ENCODE measurements at places on chromosomes 11 and 22.
A peak's percentile ranks its signal among the peaks of the same experiment; 100 is the strongest.

DNA sequence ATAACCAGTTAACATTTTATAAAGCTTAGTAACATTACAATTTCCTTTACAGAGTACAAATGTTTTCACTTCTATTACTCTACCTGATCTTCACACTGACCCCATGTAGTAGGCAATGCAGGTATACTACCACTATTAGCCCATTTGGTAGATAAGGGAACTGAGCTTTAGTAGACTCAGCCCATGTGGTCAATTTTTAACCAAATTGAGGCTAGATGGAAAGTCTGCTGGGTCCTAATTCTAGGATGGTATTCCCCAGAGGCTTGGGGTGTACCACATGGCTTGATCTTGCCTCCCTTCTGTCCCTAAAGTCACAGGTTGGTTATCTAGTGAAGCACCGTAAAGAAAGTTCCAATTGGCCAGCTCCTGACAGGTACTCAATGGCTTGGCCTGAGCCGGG is 48.2 kb downstream of the NRXN2 start:
- no peak for DNase-seq

DNA sequence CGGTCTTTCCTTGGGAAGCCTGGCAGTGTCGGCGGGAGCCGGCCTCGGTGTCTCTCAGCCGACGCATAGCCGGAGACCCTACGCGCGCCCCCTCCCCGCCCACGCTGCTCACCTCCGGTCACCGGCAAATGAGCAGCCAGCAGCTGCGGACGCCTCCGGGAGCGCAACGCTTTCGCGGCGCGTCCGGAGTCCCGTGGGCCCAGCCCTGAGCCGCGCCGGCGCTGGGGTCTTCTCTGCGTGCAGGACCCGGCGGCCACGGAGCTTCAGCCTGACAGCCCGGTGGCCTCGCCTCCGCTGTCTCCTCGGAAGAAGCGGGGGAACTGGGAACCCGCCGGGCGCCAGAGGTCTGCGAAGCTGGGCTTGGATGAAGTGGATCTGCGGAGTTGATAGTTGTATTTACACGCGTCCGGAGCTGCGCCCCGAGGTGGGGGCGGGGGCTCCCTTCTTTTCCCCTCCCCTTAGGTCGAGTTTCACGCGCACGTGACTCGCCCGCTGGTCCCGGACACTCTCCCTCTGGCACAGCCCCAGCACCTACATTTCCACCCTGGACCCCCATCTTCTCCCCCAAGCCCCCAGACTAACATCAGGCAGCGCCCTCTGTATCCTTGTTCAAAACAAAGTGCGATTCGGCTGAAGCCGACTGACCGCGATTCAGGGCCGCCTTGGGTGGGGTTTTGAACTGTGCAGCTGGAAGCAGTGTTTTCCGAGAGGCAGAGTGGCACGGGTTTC is at the start of gene SLC43A1:
Gene SLC43A1 (minus strand): TSS at position 371 of the 729 bp plus-strand sequence. CDS start 1,591 bp downstream, outside the sequence.
- DNase-seq, result peak; percentile 70

DNA sequence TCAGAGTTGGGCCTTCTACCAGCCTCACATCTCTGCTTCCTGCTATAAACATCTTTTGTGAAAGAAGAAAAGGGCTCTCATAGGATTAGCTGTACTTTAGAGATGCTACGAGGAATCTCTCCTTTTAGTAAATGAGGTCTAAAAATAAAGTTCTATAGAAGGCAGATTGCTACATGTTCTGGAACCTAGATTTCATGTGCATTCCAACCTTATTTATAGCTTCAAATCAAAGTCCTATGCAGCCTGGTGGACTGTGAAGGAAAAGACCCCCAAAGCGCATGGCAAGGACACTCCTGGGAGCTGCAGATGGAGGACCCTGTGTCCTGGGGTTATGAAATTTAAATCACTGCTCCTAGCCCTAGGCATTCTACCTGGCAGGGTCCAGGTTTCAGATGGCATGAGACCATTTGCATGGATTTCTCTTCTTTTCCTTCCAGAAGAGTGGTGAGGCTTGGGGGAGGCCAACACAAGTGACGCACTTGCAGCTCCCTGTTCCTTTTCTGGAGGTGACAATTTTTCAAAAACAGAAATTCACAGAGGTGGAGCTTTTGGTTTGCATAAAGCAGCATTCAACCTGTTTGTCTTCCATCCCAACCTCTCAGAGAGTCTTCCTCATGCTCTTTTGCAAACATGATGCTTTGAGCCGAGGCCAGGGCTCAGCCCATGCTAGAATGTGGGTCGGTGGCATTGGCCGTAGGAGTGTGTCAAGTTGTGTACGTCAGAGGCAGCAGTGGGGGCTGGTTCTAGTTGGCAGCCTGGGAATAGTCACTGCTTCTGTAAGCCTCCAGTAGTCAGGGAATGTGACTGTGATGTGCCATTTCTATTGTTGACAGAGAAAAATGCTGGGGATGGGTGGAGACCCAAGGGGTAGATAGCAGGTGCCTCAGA is 6.3 kb downstream of the CRY2 start:
- DNase-seq, result peak; percentile 78

DNA sequence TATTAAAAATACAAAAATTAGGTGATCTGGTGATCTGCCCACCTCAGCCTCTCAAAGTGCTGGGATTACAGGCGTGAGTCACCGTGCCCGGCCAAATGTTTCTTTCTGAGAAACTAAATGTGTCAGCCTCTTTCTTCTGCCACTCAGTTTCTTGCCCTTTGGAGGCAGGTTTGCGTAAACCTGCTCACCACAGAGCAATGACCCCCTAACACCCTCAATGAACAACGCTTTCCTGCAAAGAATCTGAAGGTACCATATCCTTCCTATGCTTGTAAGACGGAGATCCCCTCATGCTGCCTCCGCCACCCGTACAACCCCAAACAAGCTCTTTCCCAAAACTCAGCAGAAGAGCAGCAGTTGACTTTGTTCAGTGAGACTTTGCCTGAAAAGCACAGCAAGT is 38.7 kb upstream of the TTLL12 start:
- no peak for DNase-seq

- DNase-seq, result no peak
These were observed 50.5 kb downstream of the CLTCL1 start for GRCh38 chr22:19240813-19241592.

GRCh38 chr11:27757953-27758352 is 57.7 kb upstream of the BDNF start:
- DNase-seq, result no peak

DNA sequence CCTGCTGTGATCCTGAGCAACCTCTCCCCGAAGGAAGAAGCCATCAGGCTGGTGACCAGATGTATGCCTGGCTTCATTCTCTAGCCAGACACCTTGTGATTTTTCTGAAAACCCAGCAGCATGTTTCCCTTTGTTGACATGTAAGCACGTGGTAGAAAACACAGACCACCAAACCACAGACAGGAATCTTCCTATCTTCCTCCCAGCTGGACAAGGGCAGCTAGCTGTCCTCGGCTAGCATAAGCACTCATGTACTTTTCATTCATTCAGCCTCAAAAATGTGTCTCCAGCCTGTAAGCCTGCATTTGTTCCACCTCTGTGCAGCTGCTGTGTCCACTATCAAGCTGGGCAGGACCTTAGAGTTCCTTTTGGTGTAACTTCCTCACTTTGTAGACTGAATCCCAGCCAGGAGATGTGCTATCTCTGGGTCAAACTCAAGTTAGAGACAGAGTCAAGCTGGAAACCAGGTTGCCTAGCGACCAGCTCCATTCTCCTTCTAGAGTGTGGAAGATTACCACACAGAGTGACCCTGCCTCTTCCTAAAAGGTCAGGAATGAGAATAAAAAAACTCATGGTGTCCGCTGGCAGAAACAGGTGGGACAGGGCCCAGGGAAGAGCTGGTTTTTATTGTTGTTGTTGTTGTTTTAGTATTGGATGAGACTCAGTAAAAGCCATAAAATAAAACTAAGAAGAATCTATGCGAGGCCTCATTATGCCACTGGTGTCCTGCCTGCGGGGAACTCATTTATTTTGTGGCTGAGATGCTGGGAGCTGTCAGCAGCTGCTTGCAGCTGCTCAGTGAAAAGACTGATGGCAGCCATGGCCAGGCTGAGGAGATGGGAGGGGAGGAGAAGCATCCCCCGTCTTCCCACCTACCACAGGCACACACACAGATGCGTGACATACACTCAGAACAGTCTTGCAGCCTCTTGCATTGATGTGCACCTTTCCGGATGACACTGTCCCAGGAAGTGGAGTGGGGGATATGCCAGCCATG is 7.4 kb upstream of the CLMP start:
- no peak for DNase-seq

GRCh38 chr11:45817191-45817590 is 12.2 kb downstream of the SLC35C1 start:
- no peak for DNase-seq

DNA sequence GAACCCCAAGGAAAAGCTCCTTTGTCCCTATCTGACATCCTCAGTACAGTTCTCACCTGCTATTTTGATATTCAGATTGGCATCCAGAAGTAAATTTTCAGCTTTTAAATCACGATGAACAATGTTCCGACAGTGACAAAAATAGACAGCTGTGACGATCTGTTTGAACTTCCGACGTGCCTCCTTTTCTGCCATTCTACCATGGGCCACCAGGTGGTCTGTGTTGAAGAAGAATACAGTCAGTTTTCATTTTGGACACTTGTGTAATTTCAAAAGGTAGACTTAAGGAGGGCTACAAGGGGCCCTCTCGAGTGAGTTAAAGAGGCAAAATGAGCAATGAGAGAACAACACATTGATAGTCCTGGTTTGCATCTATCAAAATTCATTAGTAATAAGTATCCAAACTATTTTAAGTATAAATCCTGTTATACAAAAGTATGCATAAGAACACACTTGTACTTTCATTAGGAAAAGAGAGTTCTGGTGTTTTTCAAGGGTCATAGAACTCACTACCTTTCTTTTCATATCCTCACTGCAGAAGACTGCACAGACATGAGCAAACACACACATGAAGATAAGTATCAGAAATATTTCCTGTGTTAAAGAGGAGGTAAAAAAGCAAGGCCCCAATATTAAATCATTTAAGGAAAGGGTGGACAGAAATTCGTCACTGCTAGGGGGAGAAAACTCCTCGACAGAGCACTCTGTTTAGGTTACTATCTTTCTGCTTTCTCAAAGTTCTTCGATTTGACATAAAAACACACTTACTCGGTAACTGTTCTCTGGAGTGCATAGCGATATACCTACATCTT is 89.9 kb upstream of the APOA1 start:
- no peak for DNase-seq

DNA sequence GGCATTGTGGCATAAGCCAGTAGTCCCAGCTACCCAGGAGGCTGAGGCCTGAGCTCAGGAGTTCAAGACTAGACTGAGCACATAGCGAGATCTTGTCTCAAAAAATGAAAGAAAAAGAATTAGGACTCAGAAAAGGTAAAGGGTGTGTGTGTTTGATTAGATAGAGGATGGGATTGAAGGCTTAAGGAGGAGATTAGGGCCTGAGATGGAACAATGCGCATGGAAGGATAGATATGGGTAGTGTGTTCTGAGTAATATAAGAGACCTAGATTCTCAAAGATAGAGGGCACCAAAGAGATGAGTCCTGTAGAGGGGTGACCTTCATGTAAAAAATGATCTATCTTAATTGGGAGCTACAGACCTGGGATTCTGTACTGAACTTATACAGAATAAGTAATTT is 17.3 kb upstream of the RAB30 start:
- DNase-seq, result no peak

DNA sequence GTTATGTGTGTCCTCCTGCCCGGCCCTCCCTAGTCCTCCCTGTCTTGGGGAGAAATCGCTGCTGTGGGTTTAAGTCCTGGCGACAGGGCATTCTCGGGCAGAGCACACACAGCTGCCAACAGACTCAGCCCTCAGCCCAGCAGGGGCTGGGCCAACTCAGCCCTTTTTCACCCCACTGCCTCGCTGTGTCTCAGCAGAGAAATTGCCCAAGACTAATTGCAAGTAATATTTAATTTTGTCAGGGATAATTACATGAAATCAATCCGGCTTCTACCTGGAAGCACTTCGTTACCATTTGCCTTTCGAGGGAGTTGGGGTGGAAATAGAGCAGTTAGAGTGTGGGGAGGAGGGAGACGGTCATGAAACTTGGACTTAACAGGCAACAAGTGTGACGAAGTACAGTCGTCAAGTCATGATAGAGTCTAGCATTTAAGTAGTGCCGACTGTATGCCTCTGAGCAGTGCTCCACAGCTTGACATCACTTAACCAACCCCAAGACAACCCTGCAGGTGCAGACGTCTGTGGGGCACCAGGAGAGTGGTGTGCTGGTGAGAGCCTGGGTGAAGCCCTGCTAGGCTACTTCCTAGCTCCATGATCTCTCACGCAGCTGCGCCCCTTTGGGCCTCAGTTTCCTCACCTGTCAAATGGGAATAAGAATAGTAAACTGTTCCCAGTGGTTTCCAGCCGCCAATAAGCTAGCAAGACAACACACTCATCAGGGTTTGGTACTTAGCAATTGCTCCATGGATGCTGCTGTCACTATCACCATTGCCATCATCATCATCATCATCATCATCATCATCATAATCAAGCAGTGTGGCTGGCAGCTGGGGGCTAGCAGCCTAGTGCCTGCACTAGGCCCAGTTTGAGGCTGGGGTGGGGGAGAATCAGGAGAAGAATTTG is 29.2 kb downstream of the MN1 start:
- peak; percentile 9 for DNase-seq

GRCh38 chr11:58965246-58965985 is 26.1 kb downstream of the GLYATL1 start:
- no peak for DNase-seq
